T-helper 9 cell (primary cell): ENCODE measurements at places on chromosomes 5 and 9.

DNA sequence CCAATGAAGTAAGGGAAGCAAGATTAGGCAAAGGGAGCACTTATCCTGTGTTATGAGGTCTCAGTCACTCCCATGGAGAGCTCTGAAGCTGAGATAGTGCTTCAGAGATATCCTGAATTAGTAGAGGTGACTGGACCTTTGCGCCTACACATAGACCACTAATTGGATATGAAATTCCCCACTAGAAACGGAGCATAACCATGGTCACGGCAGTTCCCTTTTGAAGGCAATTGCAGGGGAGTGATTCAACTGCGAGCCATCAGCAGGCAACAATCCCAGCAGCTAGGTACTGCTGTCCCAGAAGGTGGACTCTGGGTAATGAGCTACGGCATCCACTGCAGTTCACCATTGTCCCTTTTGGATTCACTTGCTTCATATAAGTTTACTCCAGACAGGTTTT is 267.7 kb upstream of the RASA1 start:
- DNase-seq, result no peak

GRCh38 chr9:100409176-100409556 is 17.8 kb upstream of the MSANTD3 start:
- no peak for DNase-seq

- no peak for DNase-seq
Measured at GRCh38 chr5:59496524-59497134, 396.9 kb downstream of the PDE4D start.

DNA sequence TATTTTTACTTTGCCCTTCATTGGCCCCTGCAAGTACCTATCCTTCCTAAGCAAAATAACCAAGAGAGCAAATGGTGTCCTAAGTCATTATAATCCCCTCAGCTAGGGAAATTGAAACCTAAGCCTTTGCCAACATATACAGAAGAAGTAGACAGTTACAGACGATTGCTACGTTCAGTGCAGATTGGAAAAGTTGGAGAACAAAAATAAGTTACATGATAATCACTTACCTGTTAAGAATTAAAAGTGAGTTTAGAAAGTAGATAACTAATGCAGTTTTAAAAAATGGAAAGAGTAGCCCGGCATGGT is 244.8 kb downstream of the MPDZ start:
- no peak for DNase-seq

DNA sequence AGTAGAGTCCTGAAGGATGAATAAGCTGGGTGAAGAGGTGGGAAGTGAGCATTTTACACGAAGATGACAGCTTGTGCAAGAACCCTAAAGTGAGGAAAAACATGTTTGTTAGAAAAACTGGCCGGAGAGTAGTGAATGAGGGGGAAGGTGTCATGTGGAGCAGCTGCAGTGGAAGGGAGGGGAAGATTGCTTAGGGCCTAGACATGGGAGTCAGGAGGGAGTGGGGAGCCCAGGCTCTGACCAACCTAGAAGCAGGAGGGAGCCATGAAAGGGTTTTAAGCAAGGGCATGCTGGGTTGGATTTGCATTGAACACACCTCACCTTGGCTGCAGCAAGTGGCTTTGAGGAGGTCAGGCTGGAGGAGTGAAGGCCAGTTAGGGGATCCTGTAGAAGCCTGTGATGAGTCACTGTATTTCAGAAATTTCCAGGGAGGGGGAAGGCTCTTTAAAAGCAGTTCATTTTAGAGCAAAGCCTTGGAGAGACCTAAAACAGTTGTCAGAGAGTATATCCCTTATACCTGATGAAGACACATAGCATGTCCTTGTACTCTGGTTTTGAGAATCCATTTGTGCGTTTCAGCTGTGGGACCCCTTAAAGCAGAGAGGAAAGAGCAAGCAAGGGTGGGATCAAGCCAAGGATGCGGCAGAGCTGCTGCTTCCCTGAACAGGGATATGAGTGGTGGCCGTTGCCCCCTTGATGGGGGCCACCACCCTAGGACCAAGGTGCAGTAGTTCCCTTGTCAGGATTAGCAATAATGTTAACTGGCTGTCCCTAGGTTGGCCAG is 45.4 kb downstream of the ANGPTL2 start:
- DNase-seq, result no peak

DNA sequence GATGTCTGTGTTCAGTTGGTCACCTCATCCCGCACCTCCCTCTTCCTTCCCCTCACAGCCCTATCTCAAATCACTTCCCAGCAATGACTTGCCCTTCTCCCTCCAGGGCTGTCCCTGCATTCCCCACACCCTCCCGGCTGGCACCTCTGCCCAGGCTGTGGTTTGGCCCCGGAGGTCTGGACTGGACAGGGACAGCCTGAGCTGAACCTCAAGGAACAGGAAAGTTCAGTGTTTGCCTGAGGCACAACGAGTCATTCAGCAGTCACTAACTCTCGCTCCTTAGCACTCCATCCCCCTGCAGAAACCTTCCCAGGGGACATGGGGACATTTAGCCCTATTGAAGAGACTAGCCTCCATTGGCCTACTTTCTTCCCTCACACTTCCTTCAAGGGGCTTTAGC is 58.3 kb upstream of the MAP3K1 start:
- DNase-seq, result no peak

DNA sequence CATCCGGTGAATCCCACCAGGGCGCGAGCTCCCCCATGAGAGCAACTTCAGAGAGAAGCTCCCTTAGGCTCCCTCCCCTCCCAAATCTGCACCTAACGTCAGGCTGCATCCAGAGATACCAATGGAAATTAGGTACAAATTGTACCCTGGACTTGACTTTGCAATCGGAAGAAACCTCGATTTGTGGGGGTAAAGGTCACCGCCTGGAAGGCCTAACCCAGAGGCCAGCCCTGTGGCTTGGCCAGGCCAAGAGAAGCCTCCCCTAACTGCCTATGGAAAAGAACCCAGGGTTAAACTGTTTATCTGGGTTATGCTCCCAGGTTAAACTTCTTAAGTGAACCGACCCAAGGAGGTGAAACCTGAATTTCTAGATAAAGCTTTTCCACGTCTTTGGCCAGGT is 80.4 kb downstream of the GTF3C4 start:
- no peak for DNase-seq

GRCh38 chr9:129174724-129175514 is 3.1 kb downstream of the IER5L start:
- DNase-seq, result peak; percentile 8

DNA sequence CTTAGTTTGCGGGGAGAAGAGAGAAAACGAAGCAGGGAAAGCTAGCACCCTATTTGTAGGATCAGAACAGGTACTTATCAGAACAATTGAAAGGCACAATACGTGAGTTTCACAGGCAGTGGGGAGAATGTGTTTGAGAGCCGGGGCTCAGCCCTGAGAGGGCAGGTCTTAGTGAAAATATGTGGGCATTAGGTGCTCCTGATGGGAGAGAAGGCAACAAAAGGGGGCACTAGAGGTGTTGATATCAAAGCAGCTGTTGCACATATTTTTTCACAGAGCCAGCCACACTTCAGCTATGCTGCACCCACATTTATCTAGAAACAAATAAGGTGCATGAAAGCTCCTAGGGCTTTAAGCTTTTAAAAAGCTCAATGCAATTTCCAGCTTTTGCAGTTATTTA is 99.7 kb upstream of the MAN2A1 start:
- DNase-seq, result no peak

DNA sequence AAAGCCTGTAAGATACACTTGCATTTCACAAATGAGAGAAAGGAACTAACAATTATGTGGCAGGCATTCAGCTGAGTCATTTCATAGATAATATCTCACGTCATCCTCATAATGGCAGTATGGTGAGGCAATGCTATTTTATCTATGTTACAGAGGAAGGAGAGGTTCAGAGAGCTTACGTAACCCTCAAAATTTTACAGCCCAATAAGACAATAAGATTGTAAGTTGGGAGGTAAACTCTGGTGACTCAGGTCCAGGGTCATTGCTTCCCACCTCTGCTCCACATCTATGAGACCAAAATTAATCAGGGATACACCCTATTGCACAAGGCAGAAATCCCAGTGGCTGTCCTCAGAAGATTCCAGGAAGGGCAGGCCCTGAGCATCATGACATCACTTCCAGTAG is 309.7 kb downstream of the NSG2 start:
- DNase-seq, result no peak

GRCh38 chr5:147169399-147169798 is 65.4 kb upstream of the STK32A start:
- no peak for DNase-seq

DNA sequence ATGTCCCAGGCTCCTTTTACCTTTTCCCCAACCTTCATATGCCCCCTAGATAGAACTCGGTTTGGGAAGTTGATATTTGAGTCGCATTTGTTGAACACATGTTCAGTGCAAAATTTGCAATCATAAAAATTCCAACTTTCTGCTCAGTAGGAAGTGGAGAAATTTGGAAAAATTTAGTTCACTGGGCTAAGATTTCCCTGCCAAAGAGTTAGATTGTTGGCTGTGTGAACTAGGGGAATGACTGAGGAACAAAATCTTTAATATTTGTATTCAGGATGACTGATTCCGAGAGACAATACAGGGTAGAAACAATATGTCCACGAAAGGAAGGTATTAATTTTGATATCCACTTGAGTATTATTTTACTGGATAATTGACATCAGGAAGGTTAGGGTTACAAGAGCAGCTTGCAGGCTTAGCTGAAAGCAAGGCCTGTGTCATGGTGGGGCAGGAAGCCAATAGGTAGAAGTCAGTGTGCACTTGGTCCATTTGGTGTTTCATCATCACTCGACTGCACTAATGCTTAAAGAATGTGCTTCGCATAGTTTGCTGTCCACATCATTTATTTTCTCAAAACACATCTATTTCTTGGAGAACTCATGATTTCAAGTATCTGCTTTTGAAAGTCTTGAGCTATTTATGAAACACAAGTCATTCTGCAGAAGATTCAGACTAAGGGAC is 59.4 kb upstream of the GNA14 start:
- DNase-seq, result no peak
